ENCODE measurements at places on chromosomes 5 and 9.

- no peak for DNase-seq
Observed at GRCh38 chr9:73154271-73154670, 2.6 kb downstream of the ANXA1 start.

- DNase-seq, result no peak
Observed at GRCh38 chr5:35783551-35783950, 73.1 kb upstream of the IL7R start.

GRCh38 chr9:14779566-14780022, 57.1 kb upstream of the CER1 start:
- no peak for DNase-seq

- DNase-seq, result peak; percentile 6
Observed at GRCh38 chr5:135934939-135935338, 19.8 kb downstream of the LECT2 start.

DNA sequence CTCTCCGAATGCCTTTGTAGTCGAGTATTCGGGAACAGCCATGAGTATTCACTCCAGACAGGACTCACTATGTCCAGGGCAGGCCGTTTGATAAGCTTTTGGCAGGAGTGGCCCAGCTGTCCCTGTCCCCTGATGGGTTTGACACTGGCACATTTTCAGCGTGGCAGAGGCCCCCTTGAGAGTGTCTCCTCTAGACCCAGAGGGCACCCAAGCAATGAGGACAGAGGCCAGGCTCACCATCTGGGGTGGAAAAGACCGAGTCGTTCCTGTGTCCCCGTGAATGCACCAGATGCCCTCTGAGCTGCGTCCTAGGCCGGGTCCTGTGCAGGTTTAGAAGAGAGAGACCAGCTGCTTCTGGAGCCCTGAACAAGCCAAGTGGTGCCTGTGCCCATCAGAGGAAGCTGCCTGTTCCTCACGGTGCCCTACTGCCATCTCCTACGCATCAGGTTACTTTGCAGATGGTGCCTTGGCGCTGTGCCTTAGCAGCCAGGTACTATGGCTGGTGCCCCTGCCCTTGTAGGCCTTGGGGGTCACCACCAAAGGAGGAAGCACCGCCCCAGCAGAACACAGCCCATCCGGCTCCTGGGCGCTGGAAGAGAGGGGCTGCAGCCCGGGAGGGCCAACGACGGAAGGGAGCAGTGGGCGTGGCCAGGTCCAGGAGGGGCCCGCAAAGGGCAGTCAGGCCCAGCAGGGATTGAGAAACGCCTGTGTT, 42.4 kb downstream of the LRSAM1 start:
- DNase-seq, result no peak

- DNase-seq, result no peak
Observed at GRCh38 chr5:81878333-81878732, 93.5 kb upstream of the ATG10 start.

- DNase-seq, result peak; percentile 29
Observed at GRCh38 chr5:138831703-138832102, 43.4 kb downstream of the LRRTM2 start.

- DNase-seq, result no peak
Observed at GRCh38 chr9:35575478-35575877, 29.6 kb upstream of the TESK1 start.

DNA sequence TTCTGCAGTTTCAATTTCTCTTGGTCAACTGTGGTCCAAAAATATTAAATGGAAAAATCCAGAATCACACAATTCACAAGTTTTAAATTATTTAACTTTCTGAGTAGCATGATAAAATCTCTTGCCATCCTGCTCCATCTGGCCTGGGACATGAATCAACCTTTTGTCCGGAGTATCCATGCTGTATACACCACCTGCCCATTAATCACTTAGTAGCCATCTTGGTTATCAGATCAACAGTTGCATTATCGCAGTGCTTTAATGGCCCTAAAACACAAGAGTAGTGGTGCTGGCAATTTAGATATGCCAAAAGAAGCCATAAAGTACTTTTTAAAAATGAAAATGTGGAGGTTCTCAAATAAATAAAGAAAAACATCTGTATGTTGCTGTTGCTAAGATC, 25.3 kb downstream of the EFCAB9 start:
- no peak for DNase-seq

DNA sequence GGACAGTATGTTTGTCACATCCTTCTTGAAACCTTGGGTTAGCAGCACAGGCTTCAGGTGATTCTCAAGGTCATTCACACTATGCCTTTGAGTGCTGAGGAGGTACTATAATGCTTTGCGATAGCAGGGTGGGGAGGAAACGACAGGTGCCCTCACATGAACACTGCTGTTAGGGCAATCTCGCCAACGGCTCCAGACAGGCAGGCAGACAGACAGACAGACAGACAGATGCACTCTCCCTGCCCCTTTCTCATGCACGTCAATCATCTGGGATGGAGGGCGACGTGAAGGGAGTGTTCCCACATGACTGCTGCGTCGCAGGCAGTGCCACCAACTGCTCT, 82.9 kb downstream of the RAPGEF1 start:
- no peak for DNase-seq

DNA sequence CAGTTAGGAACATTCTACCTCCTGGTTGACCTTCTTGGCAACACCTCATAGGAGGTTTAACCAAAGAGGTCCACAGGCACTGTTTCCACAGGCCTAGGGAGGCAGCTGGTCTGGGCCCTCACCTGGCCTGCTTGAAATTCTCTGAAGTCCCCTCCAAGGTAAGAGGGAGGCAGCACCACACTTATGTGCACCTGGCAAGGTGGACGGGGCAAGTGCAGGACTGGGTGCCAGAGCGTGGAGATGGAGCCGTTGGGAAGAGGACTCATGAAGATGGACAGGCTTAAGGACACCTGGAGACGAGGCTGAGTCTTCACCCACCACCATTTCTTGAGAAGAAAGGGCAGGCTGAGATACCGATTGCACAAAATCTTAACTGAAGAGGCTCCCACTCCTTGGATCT, 6.6 kb upstream of the BARHL1 start:
- DNase-seq, result no peak

GRCh38 chr5:140591747-140592372, 27.2 kb downstream of the SLC35A4 start:
- DNase-seq, result peak; percentile 54

GRCh38 chr9:112726428-112726827, 8.5 kb upstream of the INIP start:
- no peak for DNase-seq

GRCh38 chr5:119405419-119405818, 46.9 kb upstream of the HSD17B4 start:
- no peak for DNase-seq

- peak; percentile 83 for DNase-seq
Observed at GRCh38 chr9:92180669-92181181, 65.5 kb upstream of the SPTLC1 start.

GRCh38 chr5:54063817-54064216, 246.6 kb downstream of the ARL15 start:
- peak; percentile 93 for DNase-seq
